ENCODE measurements at places on chromosomes 1 and 21. TPM values are rescaled to one million over a fixed set of nuclear protein-coding genes. Genes with fewer than 3 reads are reported as not detected.

GRCh38 chr1:46274225-46275029, 26.9 kb downstream of the RAD54L start:
- no peak overlapping the region for H3K27ac ChIP-seq
- no peaks in the 10 kb centered on the region for H3K4me1 ChIP-seq

The LGALS8 gene
- 15.0 TPM for total RNA-seq

- peak; percentile 95 for DNase-seq
- no peak within 1 kb of the TSS for H3K27ac ChIP-seq
- H3K4me1 ChIP-seq, result peaks cover 3% of the 10 kb centered on the region
- peak within 1 kb of the TSS; percentile 89 for H3K4me3 ChIP-seq
- H3K36me3 ChIP-seq, result no peaks in the 10 kb centered on the region
Observed at GRCh38 chr1:216723274-216723780, at the start of gene ESRRG. Gene ESRRG (minus strand): TSS chr1:216723429. CDS start chr1:216723299, 130 bp downstream.

DNA sequence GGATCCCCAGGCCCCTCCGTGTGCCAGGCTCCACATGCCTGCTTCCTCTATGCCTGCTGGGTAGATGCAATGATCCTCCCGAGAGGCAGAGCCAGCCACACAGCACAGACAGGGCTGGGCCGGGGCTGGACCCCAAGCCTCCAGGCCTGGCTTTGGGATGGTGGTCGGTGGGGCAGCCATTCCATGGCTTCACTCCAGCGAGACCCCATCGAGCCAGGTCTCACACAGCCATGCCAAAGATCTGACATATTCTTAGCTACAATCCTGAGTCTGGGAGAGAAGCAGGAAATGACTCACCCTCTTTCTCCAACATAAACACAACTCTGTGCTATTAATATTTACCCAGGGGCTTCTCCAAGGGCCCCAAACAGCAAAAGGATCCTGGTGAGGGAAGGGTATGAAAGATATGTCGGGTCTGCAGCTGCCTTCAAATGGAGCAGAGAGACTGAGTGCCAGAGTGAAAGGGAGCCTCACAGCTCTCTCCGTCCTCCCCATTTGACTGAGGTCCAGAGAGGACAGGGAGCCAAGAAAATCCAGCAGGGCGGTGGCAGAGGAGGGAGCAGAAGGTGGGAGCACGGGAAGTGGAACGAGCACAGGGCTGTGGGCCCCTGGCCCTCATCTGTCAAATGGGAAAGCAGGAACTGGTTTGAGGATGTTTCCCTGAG, 639.5 kb downstream of the MATN1 start:
- DNase-seq, result no peak
- no peak overlapping the region for H3K4me3 ChIP-seq
- no peak overlapping the region for H3K27ac ChIP-seq
- H3K4me1 ChIP-seq, result no peaks in the 10 kb centered on the region

GRCh38 chr1:10399444-10399941, 629 bp downstream of the PGD start:
- no peak for DNase-seq
- no peaks in the 10 kb centered on the region for H3K4me1 ChIP-seq
- no peaks in the 10 kb centered on the region for H3K27me3 ChIP-seq
- H3K4me3 ChIP-seq, result peak overlapping the region; percentile 87

DNA sequence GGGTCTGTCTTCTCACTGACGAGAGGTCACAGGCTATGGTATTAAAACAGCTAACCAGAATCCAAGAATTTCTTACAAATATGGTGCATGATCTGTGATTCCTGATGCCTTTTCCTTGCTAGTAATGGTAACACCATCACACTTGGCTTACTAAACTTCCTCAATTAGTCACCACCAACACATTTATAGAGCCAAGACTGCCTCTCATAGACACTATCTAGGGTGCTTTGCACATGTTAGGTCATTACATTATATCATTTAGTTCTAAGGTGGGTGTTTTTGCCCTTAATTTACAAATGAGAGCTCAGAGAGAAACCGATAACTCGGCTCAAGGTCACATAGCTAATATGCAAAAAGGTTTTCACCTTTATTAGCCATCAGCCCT, 8.7 kb downstream of the KIF21B start:
- no peak overlapping the region for H3K27ac ChIP-seq
- no peak for DNase-seq
- no peaks in the 10 kb centered on the region for H3K36me3 ChIP-seq
- H3K4me1 ChIP-seq, result peaks cover 10% of the 10 kb centered on the region
- no peak overlapping the region for H3K4me3 ChIP-seq

The SH3D21 gene
- total RNA-seq, result 13.1 TPM

DNA sequence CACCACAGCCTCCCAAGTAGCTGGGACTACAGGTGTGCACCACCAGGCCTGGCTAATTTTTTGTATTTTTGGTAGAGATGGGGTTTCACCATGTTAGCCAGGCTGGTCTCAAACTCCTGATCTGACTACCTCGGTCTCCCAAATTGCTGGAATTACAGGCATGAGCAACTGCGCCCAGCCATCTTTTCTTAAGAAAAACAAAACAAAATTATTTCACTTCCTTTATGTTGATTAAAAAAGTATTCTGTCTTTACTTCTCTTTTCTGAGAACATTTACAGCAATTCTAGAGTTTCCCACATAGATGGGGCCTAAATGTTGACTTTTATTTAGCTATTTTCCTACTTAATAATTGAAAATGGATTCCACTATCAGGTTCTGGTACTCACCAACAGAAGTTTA, 17.3 kb upstream of the TMEM183A start:
- no peak overlapping the region for H3K27ac ChIP-seq
- no peaks in the 10 kb centered on the region for H3K4me1 ChIP-seq
- no peaks in the 10 kb centered on the region for H3K36me3 ChIP-seq
- no peak for DNase-seq

- no peak for DNase-seq
- no peaks in the 10 kb centered on the region for H3K36me3 ChIP-seq
- no peak overlapping the region for H3K27ac ChIP-seq
- no peaks in the 10 kb centered on the region for H3K4me1 ChIP-seq
- H3K4me3 ChIP-seq, result no peak overlapping the region
Observed at GRCh38 chr1:38071312-38072256, 25.0 kb upstream of the POU3F1 start.

The RXFP4 gene
- not detected for total RNA-seq

DNA sequence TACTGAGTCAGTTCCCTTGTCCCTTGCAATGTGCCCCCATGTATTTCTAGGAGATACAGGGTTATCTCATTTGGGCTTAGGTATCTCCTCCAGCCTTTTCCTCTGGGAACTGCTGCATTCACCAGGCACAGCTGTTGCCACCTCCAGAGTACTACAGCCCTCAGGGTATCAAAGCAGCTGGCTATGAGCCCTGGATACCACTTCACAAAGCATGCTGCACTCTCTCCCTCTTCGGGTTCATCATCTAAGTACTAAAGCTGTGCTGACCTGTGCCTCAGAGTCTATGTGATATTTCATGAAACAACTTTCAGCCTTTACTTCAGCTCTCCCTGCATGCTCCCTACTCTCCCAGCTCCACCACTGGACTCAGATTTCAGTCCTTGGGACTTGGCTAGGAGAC, 62.3 kb downstream of the CCDC185 start:
- H3K36me3 ChIP-seq, result no peaks in the 10 kb centered on the region
- H3K4me3 ChIP-seq, result no peak overlapping the region
- no peaks in the 10 kb centered on the region for H3K27me3 ChIP-seq
- no peaks in the 10 kb centered on the region for H3K4me1 ChIP-seq
- no peak overlapping the region for H3K27ac ChIP-seq

The IVL gene
- total RNA-seq, result not detected

DNA sequence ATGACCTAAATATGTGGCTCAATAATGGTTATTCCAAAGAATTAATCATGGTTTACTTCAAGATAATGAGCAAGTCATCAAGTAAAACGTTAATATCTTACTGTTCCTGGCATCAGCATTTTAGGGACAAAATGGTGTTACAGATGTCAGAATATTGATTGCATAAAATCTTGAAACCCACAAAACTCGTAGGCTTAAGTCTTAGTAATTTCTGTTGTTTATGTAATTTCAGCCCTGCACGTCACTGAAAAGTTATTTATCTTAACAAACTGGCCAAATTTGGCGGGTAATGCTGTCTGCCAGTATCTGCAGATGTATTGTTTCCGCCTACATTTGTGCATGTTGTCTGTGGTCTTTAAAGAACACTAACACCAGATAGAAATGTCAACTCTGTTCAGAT, 25.8 kb downstream of the CDC7 start:
- no peaks in the 10 kb centered on the region for H3K27me3 ChIP-seq
- no peak overlapping the region for H3K27ac ChIP-seq
- H3K4me3 ChIP-seq, result no peak overlapping the region
- no peak for DNase-seq
- H3K36me3 ChIP-seq, result peaks cover 14% of the 10 kb centered on the region

GRCh38 chr1:6523566-6523965, 30.7 kb downstream of the NOL9 start:
- H3K36me3 ChIP-seq, result peaks cover 43% of the 10 kb centered on the region
- DNase-seq, result peak; percentile 79
- H3K4me3 ChIP-seq, result no peak overlapping the region
- peaks cover 3% of the 10 kb centered on the region for H3K4me1 ChIP-seq

DNA sequence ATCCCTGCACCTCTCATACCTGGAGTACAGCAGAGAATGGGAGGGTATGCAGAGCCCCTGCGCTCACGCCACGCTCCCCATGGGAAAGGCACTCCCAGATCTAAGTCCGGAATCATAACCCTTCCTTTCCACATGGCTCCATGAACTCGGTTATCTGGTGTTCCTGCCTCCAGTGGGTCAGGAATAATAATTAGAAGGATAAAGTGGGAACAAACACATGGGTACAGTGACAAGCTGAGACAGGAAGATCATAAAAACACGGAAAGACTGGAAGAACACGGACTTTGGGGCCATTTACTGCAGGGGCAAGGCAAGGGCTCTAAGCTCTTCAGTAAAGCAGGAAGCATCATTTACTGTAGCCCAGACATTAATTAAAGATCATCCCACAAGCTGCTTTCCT, 48.6 kb downstream of the FOXO6 start:
- peaks cover 11% of the 10 kb centered on the region for H3K27me3 ChIP-seq
- no peak for DNase-seq
- no peak overlapping the region for H3K4me3 ChIP-seq
- H3K36me3 ChIP-seq, result no peaks in the 10 kb centered on the region

GRCh38 chr1:200217703-200218102, 190.2 kb downstream of the NR5A2 start:
- H3K27ac ChIP-seq, result no peak overlapping the region
- no peak for DNase-seq
- H3K27me3 ChIP-seq, result no peaks in the 10 kb centered on the region
- no peaks in the 10 kb centered on the region for H3K4me1 ChIP-seq
- H3K36me3 ChIP-seq, result no peaks in the 10 kb centered on the region

DNA sequence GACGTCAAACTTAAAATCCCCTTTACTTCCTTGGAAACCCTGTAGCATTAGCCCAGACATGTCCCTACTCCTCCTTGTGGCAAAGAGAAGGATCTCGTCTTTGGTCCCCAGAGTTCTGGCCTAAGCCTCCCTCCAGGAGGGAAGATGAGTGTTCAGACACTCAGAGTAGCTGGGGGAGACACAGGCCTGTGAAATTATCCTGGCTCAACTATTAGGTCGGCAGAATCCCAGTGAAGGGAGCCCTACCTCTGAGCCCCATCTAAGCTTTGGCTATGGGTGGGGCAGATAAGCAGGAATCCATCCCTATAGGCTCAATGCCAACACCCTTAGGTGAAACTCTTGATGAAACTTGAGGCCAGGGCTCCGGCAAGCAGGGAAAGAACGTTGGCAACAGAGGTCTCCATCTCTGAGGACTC, 1.7 kb upstream of the SFN start:
- DNase-seq, result peak; percentile 68

- no peak overlapping the region for H3K4me3 ChIP-seq
- H3K36me3 ChIP-seq, result no peaks in the 10 kb centered on the region
- no peaks in the 10 kb centered on the region for H3K27me3 ChIP-seq
- H3K27ac ChIP-seq, result no peak overlapping the region
- no peaks in the 10 kb centered on the region for H3K4me1 ChIP-seq
- DNase-seq, result no peak
Observed at GRCh38 chr21:22225299-22225698, 1227.1 kb downstream of the NCAM2 start.

The CR1 gene
- 0.07 TPM for total RNA-seq

DNA sequence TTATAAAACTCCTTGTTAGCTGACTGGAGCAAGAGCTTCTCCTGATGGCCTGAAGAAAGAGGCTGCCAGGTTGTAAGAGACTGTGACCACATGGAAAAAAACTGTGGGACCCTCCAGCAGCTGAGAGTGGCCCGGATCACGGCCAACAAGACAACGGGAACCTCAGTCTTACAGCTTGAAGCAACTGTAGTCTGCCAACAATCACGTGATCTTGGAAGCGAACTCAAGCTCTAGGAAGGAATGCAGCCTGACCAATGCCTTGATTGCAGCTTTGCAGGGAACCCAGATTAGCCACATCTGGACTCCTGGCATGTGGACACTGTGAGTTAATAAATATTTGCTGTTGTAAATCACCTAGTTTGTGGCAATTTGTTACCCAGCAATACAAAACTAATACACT, 442.6 kb upstream of the PRMT6 start:
- H3K36me3 ChIP-seq, result no peaks in the 10 kb centered on the region
- no peaks in the 10 kb centered on the region for H3K4me1 ChIP-seq
- H3K27ac ChIP-seq, result no peak overlapping the region

The ST6GALNAC3 gene
- 6.3 TPM for total RNA-seq

The PKN2 gene
- total RNA-seq, result 44.0 TPM

The SPRR4 gene
- not detected for total RNA-seq

The COL8A2 gene
- 0.40 TPM for total RNA-seq

- no peaks in the 10 kb centered on the region for H3K4me1 ChIP-seq
- no peak overlapping the region for H3K27ac ChIP-seq
- no peak for DNase-seq
- no peaks in the 10 kb centered on the region for H3K36me3 ChIP-seq
- no peaks in the 10 kb centered on the region for H3K27me3 ChIP-seq
- no peak overlapping the region for H3K4me3 ChIP-seq
Observed at GRCh38 chr1:210214573-210215409, 17.8 kb upstream of the SERTAD4 start.

GRCh38 chr1:173863224-173864161, 4.3 kb downstream of the GAS5 start:
- H3K4me1 ChIP-seq, result no peaks in the 10 kb centered on the region
- no peak for DNase-seq
- peak overlapping the region; percentile 99 for H3K4me3 ChIP-seq
- no peaks in the 10 kb centered on the region for H3K27me3 ChIP-seq
- peak overlapping the region; percentile 35 for H3K27ac ChIP-seq

Measured in endodermal cell (in vitro differentiated cells).